RKO (cell line): ENCODE measurements at places on chromosomes 13 and 19.
A peak's percentile ranks its signal among the peaks of the same experiment; 100 is the strongest.

DNA sequence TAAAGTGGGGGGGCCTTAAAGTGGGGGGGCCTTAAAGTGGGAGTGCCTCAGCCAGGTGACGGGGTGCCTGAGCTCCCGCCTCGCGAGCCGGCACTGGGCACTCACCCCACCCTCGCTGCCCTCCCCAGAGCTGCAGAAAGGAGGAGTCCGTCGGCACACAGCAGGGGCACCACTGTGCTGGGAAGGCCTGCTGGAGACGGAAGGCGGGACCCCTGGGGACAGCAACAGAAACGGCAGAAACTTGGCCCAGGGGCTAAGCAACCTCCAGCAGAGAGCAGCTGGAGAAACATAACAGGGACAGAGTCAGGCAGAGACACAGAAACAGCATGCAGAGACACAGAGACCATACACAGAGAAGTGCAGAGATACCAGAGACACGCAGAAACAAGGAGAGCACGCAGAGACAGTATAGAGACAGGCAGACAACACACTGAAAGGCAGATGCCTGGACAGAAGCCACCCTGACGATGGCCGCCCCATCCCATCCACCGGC, 7.9 kb downstream of the CFD start:
- DNase-seq: no peak

- DNase-seq: no peak
Measured at GRCh38 chr19:53555352-53555751, 17.4 kb downstream of the ZNF331 start.

GRCh38 chr19:16589917-16590316, 17.7 kb upstream of the SLC35E1 start:
- DNase-seq: no peak

DNA sequence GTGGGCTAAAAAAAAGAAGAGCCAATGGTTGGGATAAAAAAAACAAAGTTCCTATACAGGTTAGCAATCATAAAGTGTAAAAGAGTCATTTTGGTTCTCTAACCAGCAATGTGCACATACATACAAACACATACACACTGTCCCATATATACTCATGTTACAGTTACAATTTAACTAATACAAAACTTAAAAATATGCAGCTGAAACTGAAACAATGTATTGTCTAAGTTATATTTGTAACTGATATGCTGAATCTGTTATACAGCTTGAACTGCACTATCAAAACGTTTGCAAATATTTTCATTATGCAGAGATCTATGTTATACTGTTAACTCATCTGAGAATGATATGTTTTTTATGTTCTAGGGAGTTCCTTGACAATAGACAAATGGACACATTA, 173.7 kb downstream of the KLF12 start:
- DNase-seq: no peak

DNA sequence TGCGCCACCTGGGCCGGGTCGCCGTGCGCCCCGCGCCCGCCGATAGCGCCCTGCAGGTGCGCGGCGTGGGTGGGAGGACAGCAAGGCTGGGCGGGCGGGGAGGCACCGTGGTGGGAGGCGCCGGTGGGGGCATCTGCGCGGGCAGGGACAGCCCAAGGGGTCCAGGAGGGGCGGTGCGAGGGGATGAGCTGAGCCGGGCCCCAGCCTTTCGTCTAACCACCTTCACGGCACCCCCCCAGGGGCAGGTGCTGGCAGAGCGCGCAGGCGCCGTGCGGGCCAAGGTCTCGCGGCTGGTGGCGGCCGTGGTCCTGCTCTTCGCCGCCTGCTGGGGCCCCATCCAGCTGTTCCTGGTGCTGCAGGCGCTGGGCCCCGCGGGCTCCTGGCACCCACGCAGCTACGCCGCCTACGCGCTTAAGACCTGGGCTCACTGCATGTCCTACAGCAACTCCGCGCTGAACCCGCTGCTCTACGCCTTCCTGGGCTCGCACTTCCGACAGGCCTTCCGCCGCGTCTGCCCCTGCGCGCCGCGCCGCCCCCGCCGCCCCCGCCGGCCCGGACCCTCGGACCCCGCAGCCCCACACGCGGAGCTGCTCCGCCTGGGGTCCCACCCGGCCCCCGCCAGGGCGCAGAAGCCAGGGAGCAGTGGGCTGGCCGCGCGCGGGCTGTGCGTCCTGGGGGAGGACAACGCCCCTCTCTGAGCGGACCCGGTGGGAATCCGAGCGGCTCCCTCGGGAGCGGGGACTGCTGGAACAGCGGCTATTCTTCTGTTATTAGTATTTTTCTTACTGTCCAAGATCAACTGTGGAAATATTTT, 3.1 kb downstream of the KISS1R start:
- no peak for DNase-seq

DNA sequence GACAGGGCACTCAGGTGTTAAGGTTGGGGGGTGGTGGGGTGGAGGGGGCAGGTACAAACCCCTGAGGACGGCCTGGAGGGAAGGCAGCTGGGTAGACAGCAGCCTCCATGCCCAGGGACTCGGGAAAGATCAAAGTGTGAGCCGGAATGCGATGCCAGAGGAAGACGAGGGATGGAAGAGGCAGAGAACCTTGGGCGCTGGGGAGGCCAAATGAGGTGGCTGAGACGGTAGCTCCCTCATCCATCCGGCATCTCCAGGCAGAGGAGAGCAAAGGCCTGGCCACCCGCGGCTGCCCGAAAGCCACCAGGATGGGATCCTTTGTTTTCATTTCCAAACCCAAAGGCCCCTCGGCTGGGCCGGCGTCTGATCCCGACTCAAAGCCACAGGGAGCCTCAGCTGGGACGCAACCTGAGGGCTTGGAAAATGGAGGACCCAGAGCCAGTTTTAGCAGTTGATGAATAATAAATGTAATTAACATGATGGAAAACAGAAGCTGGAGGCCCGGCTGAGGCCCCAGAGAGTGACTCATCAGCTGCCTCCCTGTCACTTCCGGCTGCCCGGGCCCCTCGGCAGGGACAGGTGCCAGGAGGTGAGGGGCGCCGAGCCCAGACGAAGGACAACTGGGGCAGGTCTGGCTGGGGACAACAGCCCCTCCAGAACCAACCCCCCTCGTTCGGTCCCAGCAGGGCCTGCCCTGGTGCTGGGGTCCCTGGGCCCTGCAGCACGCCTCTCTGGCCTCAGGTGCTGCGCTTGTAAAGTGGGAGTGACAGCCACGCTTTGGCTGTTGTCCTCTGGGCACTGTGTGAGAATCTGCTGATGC, 61.6 kb downstream of the CEBPG start:
- DNase-seq: no peak

- DNase-seq: no peak
Measured at GRCh38 chr13:102693250-102693649, 1.6 kb downstream of the METTL21C start.

GRCh38 chr13:101767131-101767530, 314.7 kb downstream of the ITGBL1 start:
- no peak for DNase-seq

GRCh38 chr19:41895745-41896580, 13.0 kb downstream of the ARHGEF1 start:
- DNase-seq: no peak

GRCh38 chr19:44093931-44094765, at the start of gene ZNF224:
ZNF224 (plus strand) TSS chr19:44094361; CDS start chr19:44097874, 3,513 bp downstream.
- peak; percentile 95 for DNase-seq

DNA sequence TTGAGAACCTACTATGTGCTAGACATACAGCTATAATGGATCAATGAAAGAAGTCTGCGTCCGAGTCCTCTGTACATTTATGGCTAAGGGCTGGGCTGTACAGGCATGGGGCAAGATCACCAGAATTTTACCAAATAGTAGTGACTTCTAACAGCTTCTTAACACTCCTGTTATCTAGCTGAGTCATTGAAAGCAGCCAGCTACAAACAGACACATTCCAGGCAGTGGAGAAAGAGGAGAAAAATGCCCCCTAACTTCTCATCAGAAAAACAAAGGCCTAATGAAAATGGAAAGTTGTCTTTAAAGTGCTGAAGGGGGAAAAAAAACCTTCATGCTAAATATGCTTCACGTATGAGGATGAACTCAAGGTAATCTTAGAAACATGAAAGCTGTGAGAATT, 14.3 kb upstream of the ZNF667 start:
- no peak for DNase-seq

DNA sequence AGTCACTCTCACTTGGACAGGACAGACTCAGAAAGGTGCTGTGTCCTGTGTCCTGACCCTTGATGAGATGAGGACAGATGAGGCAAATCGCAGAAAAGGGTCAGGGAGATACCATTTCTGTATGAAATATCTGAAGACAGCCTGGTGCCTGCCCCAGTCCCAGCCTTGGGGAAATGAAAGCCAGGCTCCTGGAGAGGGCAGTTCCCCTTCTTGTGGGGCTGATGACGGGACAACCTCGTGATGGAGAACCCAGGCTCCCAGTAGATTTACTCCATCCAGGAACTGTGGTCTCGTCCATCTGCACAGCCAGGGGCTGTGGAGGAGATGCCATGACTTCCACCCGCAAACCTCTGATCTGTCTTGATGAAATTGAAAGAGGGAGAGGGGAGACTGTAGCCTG, 13.8 kb downstream of the LILRB1 start:
- DNase-seq: no peak

- no peak for DNase-seq
Measured at GRCh38 chr19:15280915-15281683, 48.9 kb upstream of the EPHX3 start.

DNA sequence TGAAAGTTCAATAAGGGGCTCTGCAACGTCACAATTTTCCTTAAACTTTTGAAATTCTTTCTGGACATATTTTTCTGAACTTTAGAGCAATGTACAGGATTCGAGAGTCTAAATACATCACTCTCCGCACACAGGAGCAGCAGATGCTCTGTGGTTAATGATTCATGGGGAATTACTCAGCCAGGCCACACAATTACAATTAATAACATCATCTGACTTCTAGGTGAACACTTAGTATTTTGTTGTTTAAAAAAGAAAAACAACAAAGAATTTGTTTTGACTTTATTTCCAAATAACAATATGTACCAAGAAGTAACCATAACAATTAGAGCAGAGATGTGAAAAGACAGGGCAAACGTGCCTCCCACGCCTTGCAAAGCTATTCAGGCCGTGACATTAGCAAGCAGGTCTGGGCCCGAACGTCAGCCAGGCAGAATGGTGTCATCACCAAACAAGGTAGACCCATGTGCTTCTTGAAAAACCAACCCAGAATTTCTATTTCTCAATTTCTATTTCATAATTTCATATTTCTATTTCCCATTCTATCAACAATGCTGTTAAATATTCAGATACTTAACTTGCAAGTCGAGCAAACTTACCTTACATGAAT, 236.3 kb downstream of the COL4A1 start:
- peak; percentile 12 for DNase-seq

- DNase-seq: no peak
Measured at GRCh38 chr13:28485996-28486543, 8.9 kb downstream of the FLT1 start.

- DNase-seq: no peak
Measured at GRCh38 chr19:45402298-45403061, 2.4 kb downstream of the PPP1R13L start.
